ENCODE measurements at places on chromosomes 12 and 14.

- DNase-seq, result no peak
Measured at GRCh38 chr12:12563290-12563928, 746 bp upstream of the DUSP16 start.

DNA sequence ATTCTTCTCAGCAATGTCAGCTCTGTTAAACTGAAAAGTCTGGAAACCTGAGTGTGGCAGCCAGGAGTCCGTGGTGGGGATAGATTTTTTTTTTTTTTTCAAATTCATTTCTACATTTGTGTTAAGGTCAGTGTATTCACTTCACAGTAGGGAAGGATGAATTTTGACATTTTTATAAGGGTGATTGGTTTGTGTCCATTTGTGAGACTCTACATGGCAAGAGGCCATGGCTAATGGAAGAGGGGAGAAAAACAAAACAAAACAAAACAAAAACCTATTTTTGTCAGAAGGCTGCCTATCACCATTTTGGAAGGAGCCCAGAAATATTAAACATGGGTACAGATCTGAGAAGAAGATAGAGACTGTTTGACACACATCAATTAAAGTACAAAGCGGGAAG, 176.1 kb downstream of the RMST start:
- no peak for DNase-seq

DNA sequence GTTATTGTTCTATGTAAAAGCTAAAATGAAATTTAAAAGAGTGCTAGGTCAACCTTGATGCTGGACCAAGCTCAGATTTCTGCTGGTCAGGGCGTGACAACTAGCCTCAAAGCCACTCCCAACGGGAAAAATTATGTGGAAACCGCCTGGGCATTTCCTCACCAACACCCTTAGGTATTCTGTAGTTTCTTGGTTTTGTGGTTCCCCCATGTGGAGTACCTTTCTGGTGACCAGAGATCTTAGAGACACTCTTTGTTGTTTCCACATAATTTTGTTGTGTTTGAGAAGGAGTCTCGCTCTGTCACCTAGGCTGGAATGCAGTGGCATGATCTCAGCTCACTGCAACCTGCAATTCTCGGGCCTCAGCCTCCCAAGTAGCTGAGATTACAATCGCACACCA, 119.9 kb downstream of the DENND5B start:
- DNase-seq, result no peak

GRCh38 chr12:124391340-124392261, 96.7 kb downstream of the RFLNA start:
- DNase-seq, result peak; percentile 26

GRCh38 chr14:97010491-97011160, 213.4 kb downstream of the VRK1 start:
- no peak for DNase-seq
